ENCODE measurements at places on chromosomes 11 and 22. TPM values are rescaled to one million over a fixed set of nuclear protein-coding genes. Genes with fewer than 3 reads are reported as not detected.

DNA sequence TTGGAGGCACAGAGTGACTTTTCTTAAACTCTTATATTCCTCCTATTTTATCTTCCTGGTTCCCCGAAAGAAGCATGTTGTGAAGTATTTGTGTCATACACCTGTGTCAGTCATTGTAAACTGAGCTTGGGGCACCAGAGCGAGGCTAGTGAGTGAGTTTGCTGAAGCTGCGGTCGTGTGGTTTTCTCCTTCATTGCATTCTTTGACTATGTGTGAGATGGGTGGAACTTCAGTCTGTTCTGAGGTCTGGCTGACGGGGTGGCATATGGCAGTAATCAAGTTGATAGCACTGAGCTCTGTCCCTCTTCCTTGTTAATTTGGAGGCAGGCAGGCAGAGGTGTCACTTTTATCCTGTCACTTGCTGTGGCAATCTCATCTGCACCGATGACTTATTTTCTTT, 4.2 kb downstream of the VPS26B start:
- no peak overlapping the region for H3K27ac ChIP-seq
- H3K27me3 ChIP-seq, result no peaks in the 10 kb centered on the region
- H3K4me3 ChIP-seq, result no peak overlapping the region
- DNase-seq, result no peak

- H3K36me3 ChIP-seq, result no peaks in the 10 kb centered on the region
- DNase-seq, result no peak
- no peak overlapping the region for H3K4me3 ChIP-seq
- H3K27me3 ChIP-seq, result no peaks in the 10 kb centered on the region
- no peaks in the 10 kb centered on the region for H3K4me1 ChIP-seq
Measured at GRCh38 chr11:77518471-77518870, 44.6 kb upstream of the PAK1 start.

GRCh38 chr11:2929531-2929949, 320 bp upstream of the PHLDA2 start:
- no peak for DNase-seq
- H3K4me3 ChIP-seq, result peak overlapping the region; percentile 61
- no peak overlapping the region for H3K27ac ChIP-seq
- H3K4me1 ChIP-seq, result peaks cover 13% of the 10 kb centered on the region

GRCh38 chr11:73159297-73159696, 17.2 kb upstream of the FCHSD2 start:
- DNase-seq, result no peak
- no peaks in the 10 kb centered on the region for H3K27me3 ChIP-seq
- peaks cover 21% of the 10 kb centered on the region for H3K4me1 ChIP-seq
- H3K27ac ChIP-seq, result no peak overlapping the region
- H3K4me3 ChIP-seq, result no peak overlapping the region
- no peaks in the 10 kb centered on the region for H3K36me3 ChIP-seq

- no peaks in the 10 kb centered on the region for H3K36me3 ChIP-seq
- H3K4me1 ChIP-seq, result no peaks in the 10 kb centered on the region
- DNase-seq, result no peak
Measured at GRCh38 chr11:68012843-68013610, 2.9 kb downstream of the ALDH3B1 start.

- H3K36me3 ChIP-seq, result peaks cover 19% of the 10 kb centered on the region
- DNase-seq, result no peak
- no peaks in the 10 kb centered on the region for H3K4me1 ChIP-seq
- no peaks in the 10 kb centered on the region for H3K27me3 ChIP-seq
Measured at GRCh38 chr11:74112877-74113276, 57.9 kb downstream of the C2CD3 start.

- H3K4me3 ChIP-seq, result no peak overlapping the region
- no peak for DNase-seq
- no peak overlapping the region for H3K27ac ChIP-seq
- H3K4me1 ChIP-seq, result no peaks in the 10 kb centered on the region
Measured at GRCh38 chr11:46039990-46040389, 81.3 kb downstream of the PHF21A start.

DNA sequence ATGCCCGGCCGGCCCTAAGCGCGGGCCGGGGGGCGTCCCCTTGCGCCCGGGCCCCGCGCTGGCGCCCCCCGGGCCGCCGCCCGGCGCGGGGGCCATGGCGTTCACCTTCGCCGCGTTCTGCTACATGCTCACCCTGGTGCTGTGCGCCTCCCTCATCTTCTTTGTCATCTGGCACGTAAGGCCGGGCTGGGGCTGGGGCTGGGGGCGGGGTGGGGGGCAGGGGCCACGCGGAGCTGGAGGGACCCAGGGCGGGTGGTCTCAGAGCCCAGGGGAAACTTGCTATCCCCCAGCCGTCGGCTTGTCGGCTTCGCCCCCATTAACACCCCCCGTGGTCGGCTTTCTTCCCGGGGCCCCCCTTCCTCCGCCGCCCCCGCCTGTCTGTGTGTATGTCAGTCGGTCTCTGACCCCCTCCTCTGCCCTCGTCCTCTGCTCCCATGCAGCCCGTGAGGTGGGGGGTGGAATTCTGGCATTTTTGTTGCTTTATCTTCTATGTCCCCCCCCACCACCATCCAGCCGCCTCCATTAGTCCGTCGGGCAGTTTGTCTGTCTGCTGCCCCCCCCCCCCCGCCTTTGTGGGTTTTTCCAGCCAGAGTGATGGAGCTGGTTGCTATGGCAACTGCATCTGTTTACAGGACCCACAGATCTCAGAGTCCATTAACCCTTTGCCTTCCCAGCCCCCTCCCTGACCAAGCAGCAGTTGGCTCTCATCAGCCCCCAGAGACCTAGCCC, 552 bp downstream of the CNIH2 start:
- no peak for DNase-seq
- peaks cover 22% of the 10 kb centered on the region for H3K4me1 ChIP-seq
- H3K27ac ChIP-seq, result no peak overlapping the region
- no peaks in the 10 kb centered on the region for H3K27me3 ChIP-seq
- no peaks in the 10 kb centered on the region for H3K36me3 ChIP-seq
- H3K4me3 ChIP-seq, result no peak overlapping the region

DNA sequence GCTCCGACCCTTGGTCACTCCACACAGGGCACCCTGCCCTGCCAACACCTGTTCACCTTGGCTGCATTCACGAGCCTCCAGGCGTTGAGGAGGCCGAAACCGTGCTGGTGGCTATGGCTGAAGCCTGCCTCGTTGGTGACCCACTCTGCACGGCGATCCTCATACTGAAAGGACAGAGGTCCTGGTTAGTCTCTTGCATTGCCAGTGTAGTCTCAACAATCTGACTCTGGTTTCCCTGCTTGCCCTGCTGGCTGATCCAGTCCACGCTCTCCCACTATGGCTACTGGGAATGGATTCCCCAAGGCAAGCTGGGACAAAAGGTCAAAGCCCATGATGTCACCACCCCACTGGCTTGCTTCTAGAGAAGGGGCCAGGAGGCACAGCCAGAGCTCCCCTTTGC, 12.9 kb downstream of the PCSK7 start:
- no peaks in the 10 kb centered on the region for H3K27me3 ChIP-seq
- no peak overlapping the region for H3K27ac ChIP-seq
- no peaks in the 10 kb centered on the region for H3K4me1 ChIP-seq
- H3K4me3 ChIP-seq, result no peak overlapping the region
- DNase-seq, result no peak

GRCh38 chr22:44145544-44145943, 35.2 kb upstream of the PARVG start:
- H3K27me3 ChIP-seq, result no peaks in the 10 kb centered on the region
- no peak overlapping the region for H3K27ac ChIP-seq
- H3K4me3 ChIP-seq, result no peak overlapping the region
- no peak for DNase-seq
- H3K36me3 ChIP-seq, result no peaks in the 10 kb centered on the region
- no peaks in the 10 kb centered on the region for H3K4me1 ChIP-seq

GRCh38 chr11:57069942-57070341, 81.2 kb downstream of the OR5AK2 start:
- H3K27me3 ChIP-seq, result no peaks in the 10 kb centered on the region
- H3K4me3 ChIP-seq, result no peak overlapping the region
- H3K27ac ChIP-seq, result no peak overlapping the region
- no peak for DNase-seq

GRCh38 chr11:120335556-120335907, 681 bp upstream of the ARHGEF12 start:
- H3K4me3 ChIP-seq, result peak overlapping the region; percentile 65
- no peaks in the 10 kb centered on the region for H3K27me3 ChIP-seq
- DNase-seq, result no peak
- no peaks in the 10 kb centered on the region for H3K36me3 ChIP-seq

DNA sequence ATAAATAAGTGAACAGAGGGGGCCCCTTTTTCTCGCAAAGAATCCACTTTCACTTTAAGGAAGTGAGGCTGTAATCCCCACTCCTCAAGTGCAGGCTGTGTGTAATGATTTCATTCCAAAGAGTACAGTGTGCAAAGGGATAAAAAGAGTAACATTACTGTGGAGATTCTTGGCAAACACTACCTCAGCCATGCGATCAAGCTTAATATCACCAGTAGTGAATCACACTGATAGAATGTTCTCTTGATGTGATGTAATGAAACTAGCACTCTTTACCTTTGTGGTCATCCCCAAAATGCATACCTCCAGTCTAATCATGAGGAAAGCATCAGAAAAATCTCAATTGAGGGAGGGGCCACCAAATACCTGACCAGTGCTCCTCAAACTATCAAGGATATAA, 246.1 kb upstream of the CHORDC1 start:
- no peak overlapping the region for H3K4me3 ChIP-seq
- no peaks in the 10 kb centered on the region for H3K27me3 ChIP-seq
- H3K4me1 ChIP-seq, result no peaks in the 10 kb centered on the region
- no peak for DNase-seq
- no peak overlapping the region for H3K27ac ChIP-seq
- no peaks in the 10 kb centered on the region for H3K36me3 ChIP-seq

GRCh38 chr11:88523386-88524071, 186.0 kb upstream of the CTSC start:
- no peak for DNase-seq
- no peak overlapping the region for H3K4me3 ChIP-seq
- H3K27me3 ChIP-seq, result no peaks in the 10 kb centered on the region
- H3K36me3 ChIP-seq, result no peaks in the 10 kb centered on the region
- H3K27ac ChIP-seq, result no peak overlapping the region
- H3K4me1 ChIP-seq, result no peaks in the 10 kb centered on the region

DNA sequence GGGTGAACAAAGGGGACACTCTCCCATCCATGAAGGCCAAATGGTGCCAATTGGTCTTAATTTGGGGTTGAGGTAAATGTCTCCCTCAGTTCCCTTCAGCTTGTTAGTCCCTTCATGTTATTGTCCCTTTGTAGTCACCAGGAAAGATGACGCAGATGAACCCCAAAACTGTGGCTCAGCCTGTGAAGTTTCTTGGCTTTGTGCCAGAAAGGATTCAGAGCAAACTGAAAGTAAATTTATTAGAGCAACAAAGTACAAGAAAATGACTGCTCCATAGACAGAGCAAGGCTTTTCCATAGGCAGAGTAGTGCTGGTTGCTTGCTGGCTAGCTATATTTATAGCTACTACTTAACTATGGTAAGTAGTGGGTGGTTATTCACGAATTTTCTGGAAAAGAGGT, 16.7 kb downstream of the OR4C3 start:
- H3K36me3 ChIP-seq, result no peaks in the 10 kb centered on the region
- DNase-seq, result peak; percentile 19
- H3K4me1 ChIP-seq, result peaks cover 8% of the 10 kb centered on the region
- no peak overlapping the region for H3K27ac ChIP-seq

DNA sequence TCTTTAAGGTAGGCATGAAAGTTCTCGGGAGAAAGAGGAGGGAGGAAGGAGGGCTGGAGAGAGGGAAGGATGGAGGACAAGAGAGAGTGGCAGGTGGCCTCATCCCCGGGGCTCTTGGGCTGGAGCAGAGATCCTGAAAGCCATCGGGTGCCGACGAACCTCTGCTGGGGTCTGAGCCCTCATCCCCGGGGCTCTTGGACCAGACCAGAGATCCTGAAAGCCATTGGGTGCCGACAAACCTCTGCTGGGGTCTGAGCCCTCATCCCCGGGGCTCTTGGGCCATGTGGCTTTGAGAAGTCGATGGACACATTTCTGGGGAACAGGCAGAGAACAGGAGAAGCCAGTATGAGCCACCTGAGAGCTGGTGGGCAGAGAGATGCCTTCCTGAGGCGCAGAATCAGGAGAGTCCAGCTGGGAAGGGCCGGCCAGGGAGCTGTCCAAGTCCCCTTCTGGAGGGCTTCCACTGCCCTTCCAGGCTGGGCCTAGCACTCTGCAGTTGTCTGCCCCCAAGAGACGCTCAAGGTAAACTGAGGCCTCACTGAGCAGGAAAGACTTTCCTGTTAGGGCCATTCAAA, 1398.1 kb downstream of the BRD1 start:
- no peak overlapping the region for H3K27ac ChIP-seq
- no peaks in the 10 kb centered on the region for H3K4me1 ChIP-seq
- no peak overlapping the region for H3K4me3 ChIP-seq

GRCh38 chr11:57181678-57182305, at the start of gene LRRC55:
TSS of gene LRRC55 (plus strand) at chr11:57181953. CDS start at chr11:57182023, 70 bp downstream.
- H3K4me3 ChIP-seq, result no peak within 1 kb of the TSS
- no peaks in the 10 kb centered on the region for H3K4me1 ChIP-seq
- no peaks in the 10 kb centered on the region for H3K36me3 ChIP-seq
- DNase-seq, result no peak
- no peak within 1 kb of the TSS for H3K27ac ChIP-seq
- no peaks in the 10 kb centered on the region for H3K27me3 ChIP-seq

The PTPRCAP gene
- 352 TPM for total RNA-seq

The PRAME gene
- total RNA-seq, result not detected

The SORL1 gene
- 375 TPM for total RNA-seq

The MTCH2 gene
- total RNA-seq, result 20.8 TPM

The BACE1 gene
- total RNA-seq, result 0.43 TPM

The TREH gene
- total RNA-seq, result not detected

The TYR gene
- not detected for total RNA-seq

The TIMM10 gene
- total RNA-seq, result 53.7 TPM
